ENCODE measurements at places on chromosomes 1 and 21.

GRCh38 chr1:90561911-90562310, 155.2 kb downstream of the BARHL2 start:
- DNase-seq = no peak

GRCh38 chr1:202016811-202017748, 6.7 kb downstream of the ELF3 start:
- no peak for DNase-seq

DNA sequence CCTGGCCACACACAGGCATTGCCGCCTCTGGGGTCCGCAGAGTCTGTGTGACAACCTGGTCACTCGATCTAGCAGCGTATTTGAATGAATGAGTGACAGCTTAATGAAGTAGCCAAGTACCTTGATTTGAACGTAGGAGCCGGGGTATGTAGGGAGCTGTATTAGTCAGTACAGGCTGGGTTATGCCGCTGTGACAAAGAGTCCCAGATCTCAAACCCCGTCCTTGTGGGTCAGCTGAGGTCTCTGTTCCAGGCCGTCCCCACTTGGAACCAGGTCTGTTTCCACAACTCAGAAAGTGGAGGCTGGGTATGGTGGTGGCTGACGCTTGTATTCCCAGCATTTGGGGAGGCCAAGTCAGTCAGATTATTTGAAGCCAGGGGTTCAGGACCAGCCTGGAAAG, 20.0 kb downstream of the ATAD3B start:
- no peak for DNase-seq

GRCh38 chr1:145949219-145949618, 8.6 kb downstream of the LIX1L start:
- DNase-seq = no peak

GRCh38 chr1:27536767-27537166, 46.8 kb upstream of the WASF2 start:
- DNase-seq = no peak

- no peak for DNase-seq
Measured at GRCh38 chr1:147527941-147528936, 13.1 kb upstream of the BCL9 start.

DNA sequence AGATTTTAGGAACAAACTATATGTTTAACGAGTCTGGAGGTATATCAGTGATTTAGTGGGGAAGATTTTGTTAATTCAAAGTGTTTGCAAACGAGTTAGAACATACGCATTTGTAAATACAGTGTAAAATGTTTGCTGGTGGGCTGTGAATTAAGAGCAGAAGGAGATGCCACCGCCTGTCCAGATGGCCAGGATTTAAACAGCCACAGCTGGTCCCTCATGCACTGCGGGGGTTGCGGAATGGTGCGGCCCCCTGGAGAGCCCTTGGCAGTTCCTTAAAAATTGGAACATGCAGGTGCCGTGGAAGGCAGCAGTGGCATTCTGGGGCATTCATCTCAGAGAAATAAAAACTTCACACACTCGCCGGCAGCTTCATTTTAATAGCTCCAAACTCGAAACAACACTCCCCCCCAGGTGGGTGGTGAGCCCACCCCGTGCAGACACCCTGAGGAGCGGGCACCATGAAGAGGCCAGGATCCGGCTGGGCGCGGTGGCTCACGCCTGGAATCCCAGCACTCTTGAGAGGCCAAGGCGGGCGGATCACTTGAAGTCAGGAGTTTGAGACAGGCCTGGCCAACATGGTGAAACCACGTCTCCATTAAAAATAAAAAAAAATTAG, 3.5 kb upstream of the C1orf159 start:
- DNase-seq = no peak

GRCh38 chr21:45766501-45766900, 123.0 kb downstream of the PCBP3 start:
- no peak for DNase-seq

DNA sequence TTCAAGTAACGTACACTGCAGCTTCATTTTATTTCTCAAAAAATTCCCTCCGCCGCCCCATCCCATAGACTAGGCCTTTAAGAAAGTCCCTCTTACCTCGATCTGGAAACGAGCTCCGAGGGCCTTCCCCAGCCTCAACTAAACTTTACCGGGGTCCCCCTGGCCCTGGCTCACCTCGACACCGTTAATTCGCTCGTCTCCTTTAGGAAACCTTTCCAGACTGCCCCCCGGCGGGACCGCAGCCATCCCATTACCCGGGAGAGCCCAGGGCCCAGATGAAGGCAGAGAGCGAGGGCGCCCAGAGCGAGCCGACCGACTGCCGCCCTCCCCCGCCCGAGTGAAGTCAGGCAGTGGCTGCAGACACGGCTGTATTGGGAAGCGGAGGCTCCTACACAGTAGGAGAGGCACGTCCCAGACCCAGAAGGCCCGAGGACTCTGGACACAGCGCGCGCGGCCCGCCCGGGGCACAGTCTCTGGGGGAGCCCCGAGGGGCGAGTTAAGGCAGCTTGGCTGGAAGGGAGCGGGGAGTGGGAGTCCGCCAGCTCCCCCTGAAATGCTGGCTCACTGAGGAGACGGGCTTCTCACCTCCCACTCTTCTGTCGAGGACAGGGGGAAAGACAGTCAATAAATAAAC, 14.6 kb downstream of the SEMA6C start:
- DNase-seq = no peak

GRCh38 chr1:10498231-10498630, 23.5 kb downstream of the PEX14 start:
- no peak for DNase-seq

- no peak for DNase-seq
Measured at GRCh38 chr1:237959838-237960237, 69.1 kb upstream of the ZP4 start.

GRCh38 chr1:70966018-70966638, 81.5 kb downstream of the PTGER3 start:
- DNase-seq = peak; percentile 38

GRCh38 chr1:34844252-34844634, 15.3 kb downstream of the SMIM12 start:
- DNase-seq = no peak

GRCh38 chr1:183039985-183040447, 16.8 kb downstream of the LAMC1 start:
- no peak for DNase-seq

- no peak for DNase-seq
Measured at GRCh38 chr1:87212431-87213134, 116.1 kb upstream of the LMO4 start.

GRCh38 chr1:178057912-178058534, 35.9 kb upstream of the RASAL2 start:
- no peak for DNase-seq

DNA sequence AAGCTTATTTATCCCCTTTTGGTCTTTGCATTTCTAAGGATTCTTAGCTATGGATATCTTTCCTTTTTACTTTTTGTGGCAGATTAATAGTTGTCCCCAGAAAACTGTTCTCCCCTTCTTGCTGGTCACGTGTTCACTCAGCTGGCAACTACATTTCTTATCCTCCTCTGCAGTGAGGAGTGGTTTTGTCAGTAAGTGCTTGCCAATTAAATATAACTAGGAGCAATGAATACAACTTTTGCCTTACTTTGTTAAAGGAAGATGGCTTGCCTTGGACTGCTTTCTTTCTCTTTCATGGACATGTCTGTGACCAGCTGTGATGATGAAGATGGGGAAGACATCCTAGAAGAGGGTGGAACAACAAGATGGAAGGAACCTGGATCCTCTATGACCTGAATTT, 15.6 kb upstream of the ALG14 start:
- DNase-seq = no peak

- DNase-seq = no peak
Measured at GRCh38 chr1:196680107-196680506, 28.3 kb downstream of the CFH start.

DNA sequence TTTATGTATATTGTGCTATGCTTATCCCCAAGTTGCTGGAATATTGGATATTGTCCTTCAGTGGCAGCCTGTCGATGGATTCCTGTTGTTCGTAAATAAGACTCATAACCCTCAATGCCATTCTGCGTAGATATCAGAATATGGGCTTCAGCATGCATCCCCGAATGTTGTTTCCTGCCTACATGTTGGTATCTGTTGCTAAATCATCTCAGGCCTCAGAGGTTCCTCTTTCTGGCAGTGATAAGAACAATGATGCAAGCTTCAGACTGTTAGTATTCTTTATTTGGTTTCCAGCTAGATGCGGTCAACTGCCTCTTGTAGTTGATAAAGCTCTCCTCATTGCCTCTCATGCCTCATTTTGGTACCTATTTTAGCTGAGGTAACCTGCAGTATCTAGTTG, 2082.6 kb downstream of the MRPL39 start:
- no peak for DNase-seq

- no peak for DNase-seq
Measured at GRCh38 chr1:175536369-175536768, 207.0 kb downstream of the TNR start.

GRCh38 chr1:154735061-154735803, 127.2 kb upstream of the ADAR start:
- DNase-seq = no peak

DNA sequence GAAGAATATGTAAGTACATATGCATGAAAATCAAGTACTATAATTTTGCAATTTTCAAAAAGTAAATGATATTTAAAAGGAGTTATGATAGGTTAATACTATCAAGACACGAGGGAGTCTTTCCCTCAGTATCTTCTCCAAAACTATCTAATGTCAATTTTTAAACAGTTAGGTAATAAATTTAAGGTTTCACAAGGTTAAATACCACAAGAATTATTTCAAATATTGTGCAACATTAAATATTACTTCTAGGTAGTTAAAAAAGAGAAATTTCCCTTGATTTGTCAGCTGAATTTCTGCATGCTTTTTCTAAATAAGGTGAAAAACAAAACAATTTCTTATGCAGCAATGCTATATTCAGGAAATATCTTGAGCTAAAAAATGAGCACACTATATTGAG, 3.5 kb downstream of the CFHR5 start:
- DNase-seq = no peak

GRCh38 chr1:234709473-234710228, 99.7 kb upstream of the IRF2BP2 start:
- DNase-seq = no peak

- DNase-seq = no peak
Measured at GRCh38 chr1:245378311-245378722, 223.5 kb downstream of the KIF26B start.

DNA sequence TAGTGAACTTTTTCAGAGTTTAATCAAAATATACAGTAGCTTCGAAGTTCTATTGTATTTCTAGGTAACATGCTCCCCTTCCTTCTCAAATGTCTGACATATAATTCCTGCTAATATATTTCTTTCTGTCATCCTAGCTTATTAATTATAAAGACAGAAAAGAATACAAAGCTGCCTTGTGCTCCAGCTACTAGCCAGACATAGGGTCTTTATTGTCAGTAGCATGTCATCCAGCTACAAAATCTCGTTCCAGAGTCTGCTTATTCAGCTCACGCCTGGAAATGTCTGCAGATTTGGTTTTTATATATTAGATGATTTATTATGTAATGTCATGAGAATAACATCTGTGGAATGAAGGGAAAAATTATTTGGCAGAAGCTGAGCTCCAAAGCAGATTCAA, 1102.8 kb downstream of the BRINP3 start:
- no peak for DNase-seq

- no peak for DNase-seq
Measured at GRCh38 chr1:117620440-117620839, 14.6 kb downstream of the TENT5C start.

DNA sequence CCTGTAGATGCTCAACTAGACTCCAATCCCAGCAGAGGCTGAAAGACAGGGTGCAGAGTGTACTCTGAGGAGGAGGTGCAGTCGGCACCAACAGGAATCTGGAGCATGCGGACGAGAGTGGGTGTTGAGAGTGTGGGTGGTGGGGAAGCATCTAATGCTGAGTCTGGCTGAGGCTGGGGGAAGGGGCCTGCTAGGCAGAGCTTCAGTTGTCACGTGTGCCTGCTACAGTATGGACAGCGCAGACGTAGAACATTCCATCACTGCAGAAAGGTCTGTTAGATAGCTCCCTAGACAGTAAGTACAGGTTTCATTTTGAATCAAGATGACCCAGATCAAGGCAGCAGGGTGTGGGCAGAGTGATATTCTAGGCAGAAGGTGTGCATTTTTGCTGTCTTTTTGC, 23.1 kb downstream of the SNAP47 start:
- no peak for DNase-seq

- DNase-seq = no peak
Measured at GRCh38 chr1:220235462-220235861, 36.8 kb downstream of the RAB3GAP2 start.

DNA sequence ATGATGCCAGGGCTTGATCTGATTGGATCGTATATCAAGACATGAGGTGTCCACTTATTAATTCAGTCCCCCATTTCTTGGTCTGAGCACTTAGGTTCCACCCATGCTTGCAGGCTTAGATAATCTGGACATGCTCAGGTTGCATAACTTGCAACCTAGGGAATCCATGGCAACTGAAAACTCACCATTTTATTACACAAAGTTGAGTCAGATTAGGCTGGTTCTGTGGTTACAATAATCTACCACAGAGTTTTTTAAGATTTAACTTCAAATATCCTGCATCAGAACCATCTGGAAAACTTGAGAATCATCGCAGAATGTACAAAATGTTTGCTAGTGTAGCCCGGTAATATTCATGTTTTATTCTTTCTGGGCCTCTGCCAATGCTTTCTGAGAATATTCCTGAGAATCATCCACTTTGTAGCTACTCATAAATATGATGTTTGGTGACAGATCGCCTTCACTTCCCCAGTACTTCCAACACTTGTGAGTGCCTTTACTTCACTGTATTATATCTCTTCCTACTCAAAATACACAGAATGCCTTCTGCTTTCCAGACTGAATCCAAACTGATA, 707.2 kb upstream of the ADAMTS5 start:
- no peak for DNase-seq

GRCh38 chr1:67723620-67724019, 38.6 kb downstream of the GADD45A start:
- DNase-seq = peak; percentile 72

- DNase-seq = peak; percentile 78
Measured at GRCh38 chr1:39360731-39361130, 130.7 kb upstream of the BMP8A start.

GRCh38 chr1:162687870-162688269, 55.6 kb downstream of the DDR2 start:
- DNase-seq = no peak

DNA sequence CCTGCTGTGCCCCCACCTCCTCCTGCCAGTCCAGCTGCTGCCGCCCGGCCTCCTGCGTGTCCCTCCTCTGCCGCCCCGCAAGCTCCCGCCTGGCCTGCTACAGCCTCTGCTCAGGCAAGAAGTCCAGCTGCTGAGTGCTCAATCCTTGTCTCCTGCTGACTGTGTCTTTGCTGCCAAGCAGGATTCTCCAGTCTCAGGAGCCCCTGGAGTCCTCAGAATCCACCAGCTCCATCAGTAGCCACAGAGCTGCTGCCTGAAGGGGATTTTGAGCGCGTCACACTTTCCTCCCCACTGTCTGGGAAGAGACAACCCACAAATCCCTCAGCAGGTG, 973 bp downstream of the KRTAP10-11 start:
- no peak for DNase-seq

DNA sequence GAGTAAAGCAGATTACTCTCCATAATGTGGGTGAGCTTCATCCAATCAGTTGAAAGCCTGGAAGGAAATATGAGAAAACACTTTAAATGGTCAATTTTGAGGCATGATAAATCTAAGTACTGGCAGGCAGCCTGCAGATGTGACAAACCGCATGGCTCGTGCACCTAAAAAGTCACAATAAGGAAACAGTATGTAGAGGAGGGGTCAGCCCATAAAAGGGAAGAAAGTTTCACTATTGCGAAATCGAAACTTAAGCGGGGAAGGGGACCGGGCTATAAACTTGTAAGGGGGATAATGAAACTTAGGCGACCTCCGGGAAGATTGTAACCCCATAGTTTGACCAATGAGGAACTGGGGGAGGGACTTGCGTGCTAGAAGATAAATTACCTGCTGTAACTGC, 109.8 kb downstream of the PLPPR4 start:
- peak; percentile 3 for DNase-seq

- no peak for DNase-seq
Measured at GRCh38 chr21:31974454-31974985, 101.7 kb downstream of the HUNK start.

Data from inflammatory macrophage treated with lipopolysaccharide for 1 hour (primary cell).